ENCODE measurements at places on chromosomes 7 and 10.

- no peak for DNase-seq
These were observed at the start of gene TNRC18 for GRCh38 chr7:5423306-5423975. Gene TNRC18 (minus strand): TSS chr7:5423834. CDS start chr7:5421246, 2,588 bp downstream.

- DNase-seq, result no peak
These were observed 121.3 kb downstream of the MBL2 start for GRCh38 chr10:52651293-52651692.

DNA sequence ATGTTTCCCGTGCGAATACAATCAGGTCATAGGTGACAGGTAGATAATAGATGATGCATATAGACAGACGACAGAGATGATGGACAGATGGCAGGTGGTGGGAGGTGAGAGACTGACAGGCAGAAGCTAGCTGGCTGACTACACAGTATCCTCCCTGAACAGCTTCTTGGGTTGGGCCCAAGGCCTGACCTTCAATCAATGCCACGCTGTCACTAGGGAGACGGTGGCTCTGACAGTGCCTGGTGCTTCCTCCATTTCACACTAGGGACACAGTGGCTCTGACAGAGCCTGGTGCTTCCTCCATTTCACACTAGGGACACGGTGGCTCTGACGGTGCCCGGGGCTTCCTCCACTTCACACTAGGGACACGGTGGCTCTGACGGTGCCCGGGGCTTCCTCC, 200.1 kb downstream of the DIP2C start:
- no peak for DNase-seq

DNA sequence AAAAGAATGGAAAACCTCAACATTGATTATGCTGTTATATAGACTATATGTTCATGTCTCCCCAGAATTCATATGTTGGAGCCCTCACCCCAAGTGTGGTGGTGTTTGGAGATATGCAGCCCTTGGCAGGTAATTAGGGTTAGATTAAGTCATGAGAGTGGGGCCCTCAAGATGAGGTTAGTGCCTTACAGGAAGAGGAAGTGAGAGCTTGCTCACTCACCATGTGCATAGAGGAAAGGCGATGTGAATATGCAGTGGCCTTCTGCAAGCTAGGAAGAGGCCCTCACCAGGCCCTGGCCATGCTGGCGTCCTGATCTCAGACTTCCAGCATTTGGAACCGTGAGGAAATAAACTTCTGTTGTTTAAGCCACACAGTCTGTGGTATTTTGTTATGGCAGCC, 14.8 kb downstream of the ZNF33A start:
- no peak for DNase-seq

- DNase-seq, result no peak
These were observed 54.8 kb downstream of the MPP7 start for GRCh38 chr10:28248092-28248491.

DNA sequence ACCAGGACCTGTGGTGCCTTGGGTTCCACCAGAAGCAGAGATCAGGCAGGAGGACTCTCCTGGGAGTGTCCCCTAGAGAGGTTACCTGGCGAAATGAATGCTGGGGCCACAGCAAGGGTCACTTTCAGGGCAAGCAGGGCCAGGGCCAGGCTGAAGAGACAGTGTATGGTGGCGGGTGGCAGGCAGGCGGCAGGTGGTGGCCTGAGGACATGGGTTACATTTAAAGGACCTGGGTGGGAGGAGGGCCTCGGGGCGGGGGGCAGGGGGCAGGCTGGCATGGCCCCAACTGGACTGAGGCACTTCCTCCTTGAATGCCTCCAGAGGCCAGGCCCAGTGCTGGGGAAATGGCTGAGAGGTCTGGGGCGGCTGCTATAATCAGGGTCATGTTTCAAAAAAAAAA, 14.7 kb upstream of the TBRG4 start:
- DNase-seq, result no peak

DNA sequence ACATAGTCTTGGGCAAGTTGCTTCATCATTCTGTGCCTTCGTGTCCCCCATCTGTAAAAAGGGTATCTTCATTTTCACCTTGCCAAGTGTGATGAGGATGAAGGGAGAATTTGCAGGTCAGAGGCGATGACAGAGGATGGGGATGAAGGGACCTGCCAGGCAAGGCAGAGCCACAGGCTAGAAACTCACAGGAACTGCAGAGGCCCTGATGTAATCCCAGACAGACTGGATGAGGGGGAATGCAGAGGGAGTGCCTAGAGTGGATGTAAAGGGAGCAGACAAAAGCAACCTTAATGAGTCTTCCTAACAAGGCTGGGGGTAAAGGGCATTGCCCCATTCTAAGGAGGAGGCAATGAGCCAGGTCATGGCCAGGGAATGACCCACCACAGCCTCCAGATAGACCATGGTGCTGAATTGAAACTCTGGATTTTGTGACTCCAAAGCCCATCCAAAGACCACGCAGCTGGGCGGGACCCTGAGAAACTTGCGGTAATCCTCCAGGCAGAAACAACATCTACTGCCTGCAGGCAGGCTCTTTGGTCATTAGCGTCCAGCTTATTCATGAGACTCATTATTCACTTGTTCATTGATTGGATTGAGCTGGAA, 1.9 kb downstream of the ANTXRL start:
- DNase-seq, result no peak

- no peak for DNase-seq
These were observed 50.5 kb upstream of the ZNF438 start for GRCh38 chr10:31081937-31082840.

GRCh38 chr7:73599151-73599882, 20.9 kb upstream of the TBL2 start:
- no peak for DNase-seq

GRCh38 chr7:100221767-100222444, 2.2 kb downstream of the PVRIG start:
- DNase-seq, result no peak

- DNase-seq, result no peak
These were observed 6.8 kb upstream of the ZNF783 start for GRCh38 chr7:149255174-149255573.

- no peak for DNase-seq
These were observed 107.4 kb downstream of the CLEC2L start for GRCh38 chr7:139630643-139631519.

DNA sequence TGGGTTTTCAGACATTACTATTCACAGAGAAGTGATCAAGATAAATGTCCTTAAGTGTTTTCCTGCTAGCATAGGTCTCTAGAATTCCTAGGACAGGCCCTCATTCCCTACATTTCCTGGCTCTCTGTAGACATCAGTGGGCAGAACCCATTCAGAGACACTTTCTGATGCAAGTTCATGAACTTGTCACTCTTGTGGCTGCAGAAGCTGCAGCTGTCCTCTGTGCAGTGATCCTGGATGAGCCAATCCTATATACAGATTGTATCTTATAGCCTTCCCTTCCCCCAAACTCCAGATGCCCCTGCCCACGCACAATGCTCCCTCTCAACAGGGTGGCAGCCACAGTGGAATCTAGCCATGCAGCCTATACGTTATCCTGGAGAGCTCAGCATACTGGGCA, 12.6 kb upstream of the GRB10 start:
- DNase-seq, result no peak

DNA sequence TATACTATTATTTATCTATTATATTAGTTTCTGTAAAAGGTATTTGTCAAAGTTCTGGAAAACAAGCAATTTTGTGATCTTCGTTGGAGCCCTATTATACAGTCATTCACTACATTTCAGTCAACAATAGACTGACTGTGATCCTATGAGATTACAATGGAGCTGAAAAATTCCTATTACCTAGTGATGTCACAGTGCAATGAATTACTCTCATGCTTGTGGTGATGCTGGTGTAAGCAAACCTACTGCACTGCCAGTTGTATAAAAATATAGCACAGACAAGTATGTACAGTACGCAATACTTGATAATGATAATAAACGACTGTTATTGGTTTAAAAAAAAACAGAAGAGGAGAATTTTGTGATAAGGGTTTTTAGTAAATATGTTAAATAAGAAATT, 21.4 kb downstream of the OR6V1 start:
- no peak for DNase-seq

DNA sequence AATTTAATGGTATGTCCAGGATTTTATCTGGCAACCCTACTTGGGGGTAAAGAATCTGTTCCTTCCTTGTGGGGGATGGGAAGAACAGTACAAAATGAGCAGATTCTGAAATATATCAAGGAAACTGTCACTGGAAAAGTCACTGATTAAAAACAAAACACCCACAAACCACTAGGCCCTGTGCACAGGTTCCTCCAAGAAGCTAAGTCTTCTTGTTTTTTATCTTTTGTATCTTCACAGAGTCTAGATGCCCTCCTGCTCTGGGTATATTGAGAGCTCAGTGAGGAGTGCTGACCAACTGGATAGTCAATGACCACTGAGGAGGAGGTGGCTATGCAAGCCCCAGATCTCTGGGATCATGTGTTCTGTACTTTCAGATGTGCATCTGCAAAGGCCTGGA, 86.8 kb upstream of the ANKRD1 start:
- DNase-seq, result no peak

GRCh38 chr10:132588301-132589013, 50.9 kb downstream of the INPP5A start:
- DNase-seq, result no peak

DNA sequence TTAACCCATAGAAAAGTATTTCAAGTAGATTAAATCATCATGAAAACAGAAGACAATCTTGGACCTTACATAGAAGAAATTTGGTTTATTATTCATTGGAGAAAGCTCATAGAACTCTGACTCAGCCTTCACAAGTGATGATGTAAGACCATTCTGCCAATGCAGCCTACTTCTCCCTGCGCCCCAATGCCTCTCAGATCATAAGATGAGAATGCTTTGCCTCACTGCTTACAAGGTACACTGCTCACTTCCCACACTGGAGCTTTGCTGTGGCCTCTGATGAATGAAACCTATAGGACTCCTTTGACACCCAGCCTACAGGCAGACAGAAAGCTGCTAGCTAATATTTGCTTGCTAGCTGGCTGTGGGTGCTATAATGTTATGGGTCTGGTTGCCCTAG, 569.4 kb upstream of the STEAP1 start:
- DNase-seq, result no peak

DNA sequence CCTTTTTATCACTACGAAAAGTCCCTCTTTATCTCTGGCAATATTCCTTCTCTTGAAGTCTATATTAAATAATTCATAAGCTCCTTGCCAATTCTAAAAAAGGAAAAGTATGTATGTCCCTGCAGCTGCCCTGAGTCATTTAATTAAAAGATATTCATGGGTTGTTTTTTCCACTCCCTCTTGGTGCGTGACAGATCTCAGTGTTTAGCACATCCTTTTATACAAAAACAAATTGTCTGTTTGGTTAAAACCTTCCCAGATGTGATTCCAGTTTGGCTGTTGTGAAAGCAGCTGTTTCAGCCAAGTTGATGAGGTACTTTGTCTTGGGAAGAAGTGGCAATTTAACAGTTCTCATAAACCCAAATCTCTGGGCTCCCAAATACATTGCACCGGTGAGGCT, 33.8 kb upstream of the PRLHR start:
- no peak for DNase-seq

GRCh38 chr10:4902571-4903011, 60.6 kb upstream of the AKR1C1 start:
- no peak for DNase-seq

GRCh38 chr10:56662765-56663447, 301.8 kb upstream of the ZWINT start:
- DNase-seq, result no peak

- DNase-seq, result no peak
These were observed 59.2 kb downstream of the WIPF3 start for GRCh38 chr7:29865526-29865925.

DNA sequence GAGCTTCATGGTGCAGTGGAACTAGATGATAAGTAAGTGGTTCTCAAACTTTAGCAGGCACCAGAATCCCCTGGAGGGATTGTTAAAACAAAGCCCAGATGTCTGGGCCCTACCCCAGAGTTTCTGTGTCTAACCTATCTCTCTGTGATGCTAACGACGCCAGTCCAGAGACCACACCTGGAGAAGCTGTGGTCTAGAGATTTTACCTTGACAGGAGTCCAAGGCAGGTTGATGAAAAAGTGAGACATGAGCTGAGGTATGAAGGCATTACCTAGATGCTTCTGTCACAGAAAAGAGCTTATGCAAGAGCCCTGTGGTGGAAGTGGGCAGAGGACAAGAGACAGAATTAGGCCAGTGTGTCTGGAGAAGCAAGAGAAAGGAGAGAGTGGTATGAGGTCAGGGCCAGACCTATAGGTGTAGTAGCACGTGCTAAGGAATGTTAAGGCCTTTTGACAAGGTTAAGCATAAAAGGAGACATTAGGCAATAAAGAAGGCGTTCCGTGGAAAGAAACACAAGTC, 184.3 kb upstream of the TCF7L2 start:
- DNase-seq, result no peak

GRCh38 chr10:14380746-14381145, 50.0 kb upstream of the FRMD4A start:
- DNase-seq, result no peak

DNA sequence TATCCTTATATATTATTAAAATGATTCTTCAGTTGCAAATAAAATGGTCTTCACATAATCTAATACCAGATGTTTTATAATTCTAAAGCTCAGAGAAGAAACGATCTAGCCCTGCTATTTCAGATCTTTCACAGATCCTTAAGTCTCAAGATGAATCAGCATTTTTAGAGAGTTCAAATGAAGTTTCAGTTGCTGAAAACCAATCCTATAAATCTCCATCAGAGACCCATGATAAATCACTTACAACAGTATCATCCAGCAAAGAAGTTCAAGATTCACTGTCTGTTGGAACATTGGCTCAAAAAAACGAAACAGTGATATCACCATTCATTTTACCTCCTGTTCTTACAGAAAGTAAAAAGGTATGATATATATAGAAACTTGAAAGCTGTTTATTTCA, 137.0 kb downstream of the CCDC7 start:
- no peak for DNase-seq

DNA sequence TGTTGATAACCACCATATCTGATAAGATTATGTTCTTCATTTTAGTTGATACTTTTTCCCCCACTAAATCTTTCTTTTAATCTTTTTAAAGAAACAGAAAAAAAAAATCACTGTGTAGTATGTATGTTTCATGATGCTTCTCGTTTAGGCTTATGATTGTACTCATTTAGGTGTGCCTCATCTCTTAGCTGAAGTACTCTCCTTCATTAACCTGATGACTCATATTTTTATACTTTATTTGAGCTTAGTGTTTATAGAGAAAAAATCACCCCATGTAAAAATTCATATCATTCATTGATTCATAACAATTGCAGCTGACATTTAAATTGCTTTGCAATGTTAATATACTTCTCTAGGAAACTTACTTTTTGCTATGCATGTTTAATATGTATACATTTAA, 158.9 kb downstream of the MLLT10 start:
- no peak for DNase-seq

- DNase-seq, result no peak
These were observed 11.4 kb upstream of the RBM20 start for GRCh38 chr10:110632591-110633215.

DNA sequence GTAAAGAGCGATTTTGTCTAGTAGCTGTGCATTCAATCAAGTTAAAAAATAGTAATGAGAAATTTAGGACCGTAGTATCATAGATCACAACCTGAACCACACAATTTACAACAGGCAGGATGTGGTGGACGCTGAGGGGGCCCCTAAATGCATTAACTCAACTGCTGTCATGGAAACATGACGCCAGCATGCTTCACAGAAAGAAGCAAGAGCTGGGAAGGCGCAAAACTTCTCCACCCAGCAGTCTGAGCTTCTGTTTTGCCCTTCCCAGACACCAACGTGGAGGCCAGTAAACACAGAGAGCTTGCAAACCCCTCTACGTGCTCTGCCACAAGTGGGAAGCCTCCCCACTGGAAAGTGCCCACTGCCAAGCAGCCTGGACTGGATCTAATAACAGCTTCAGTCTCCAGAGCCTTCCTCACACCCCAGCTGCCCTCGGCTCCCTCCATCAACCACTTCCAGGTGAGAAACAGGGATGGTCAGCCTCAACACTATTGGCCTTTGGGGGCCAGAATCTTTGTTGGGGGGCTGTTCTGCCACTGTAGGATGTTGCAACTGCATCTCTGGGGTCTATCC, 151.8 kb downstream of the SFMBT2 start:
- peak; percentile 50 for DNase-seq

Data from activated CD8-positive, alpha-beta memory T cell treated with anti-CD3 and anti-CD28 coated beads for 4 hours (primary cell).